ENCODE measurements at places on chromosomes 4 and X.

GRCh38 chr4:38385093-38386004, 278.6 kb upstream of the KLF3 start:
- peaks cover 22% of the 10 kb centered on the region for H3K4me1 ChIP-seq
- DNase-seq, result no peak
- H3K36me3 ChIP-seq, result no peaks in the 10 kb centered on the region
- H3K27me3 ChIP-seq, result no peaks in the 10 kb centered on the region

GRCh38 chrX:56233682-56234081, 1.5 kb downstream of the KLF8 start:
- H3K36me3 ChIP-seq, result no peaks in the 10 kb centered on the region
- peak; percentile 66 for DNase-seq
- no peaks in the 10 kb centered on the region for H3K27me3 ChIP-seq
- H3K27ac ChIP-seq, result peak overlapping the region; percentile 80

GRCh38 chr4:33628296-33628695, 2616.0 kb downstream of the ARAP2 start:
- H3K4me1 ChIP-seq, result no peaks in the 10 kb centered on the region
- no peaks in the 10 kb centered on the region for H3K27me3 ChIP-seq
- H3K36me3 ChIP-seq, result no peaks in the 10 kb centered on the region
- H3K27ac ChIP-seq, result no peak overlapping the region
- no peak overlapping the region for H3K4me3 ChIP-seq

DNA sequence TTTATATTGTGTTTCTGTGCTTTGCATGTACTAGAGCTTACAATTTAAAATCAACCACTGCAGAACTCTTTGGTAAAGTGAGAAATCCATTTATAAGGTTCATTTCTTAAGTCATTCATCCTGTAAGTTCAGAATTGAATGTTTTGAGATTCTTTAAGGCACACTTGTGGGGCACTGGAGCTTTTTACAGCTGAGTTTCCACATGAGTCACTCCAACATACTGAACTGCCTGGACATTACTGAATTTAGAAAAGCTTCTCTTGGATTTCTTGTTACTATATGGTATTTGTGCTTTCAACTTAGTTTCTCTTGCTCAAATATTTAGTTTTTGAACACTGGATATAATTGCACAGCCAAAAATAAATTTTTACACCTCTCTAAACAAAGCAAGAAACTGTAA, 226.3 kb downstream of the PACRGL start:
- no peaks in the 10 kb centered on the region for H3K4me1 ChIP-seq
- H3K27me3 ChIP-seq, result peaks cover 2% of the 10 kb centered on the region
- no peaks in the 10 kb centered on the region for H3K36me3 ChIP-seq
- H3K4me3 ChIP-seq, result no peak overlapping the region
- DNase-seq, result no peak

DNA sequence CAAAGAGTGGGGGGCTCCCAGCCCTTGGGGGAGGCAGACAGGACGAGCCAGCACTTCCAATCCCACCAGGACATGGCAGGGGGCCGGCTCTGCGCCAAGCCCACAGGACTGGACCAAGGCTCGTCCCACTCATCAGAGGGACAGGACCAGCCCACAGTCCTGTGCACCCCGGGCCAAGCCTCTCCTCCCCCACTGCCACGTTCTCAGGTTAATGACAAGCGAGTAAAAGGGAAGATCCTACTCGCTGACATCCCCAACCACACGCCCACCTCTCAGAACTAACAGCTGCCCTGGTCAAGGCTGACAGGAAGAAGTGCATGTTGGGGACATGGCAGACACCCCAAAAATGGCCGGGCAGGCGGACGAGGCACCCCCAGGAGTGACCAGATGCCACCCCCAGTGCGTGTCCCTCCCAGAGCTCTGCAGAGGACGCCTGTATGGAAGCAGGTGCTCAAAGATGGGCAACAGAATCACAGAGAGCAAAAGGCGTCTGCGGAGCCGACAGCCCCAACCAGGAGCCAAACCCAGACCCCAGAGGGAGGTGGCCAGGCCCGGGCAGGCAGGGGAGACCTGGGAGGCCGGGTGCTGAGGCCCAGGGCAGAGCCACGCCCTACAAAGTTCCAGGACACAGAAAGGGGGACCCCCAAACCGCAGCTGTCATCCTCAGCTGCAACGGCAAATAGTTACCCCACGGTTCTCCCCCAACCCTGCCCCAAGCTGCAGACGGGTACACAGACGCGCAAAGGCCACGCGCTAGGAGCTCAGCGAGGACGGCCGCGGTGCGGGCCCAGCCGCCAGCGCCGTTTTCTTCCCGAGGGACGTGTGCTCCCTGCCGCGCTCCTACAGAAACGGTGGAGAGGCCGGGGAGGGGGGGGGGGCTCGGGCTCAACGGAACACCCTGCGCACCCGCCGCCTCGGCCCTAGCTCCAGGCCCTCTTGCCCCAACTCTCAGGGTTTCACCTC, 1.7 kb downstream of the CTBP1 start:
- no peaks in the 10 kb centered on the region for H3K27me3 ChIP-seq
- DNase-seq, result peak; percentile 30
- peak overlapping the region; percentile 87 for H3K4me3 ChIP-seq
- H3K27ac ChIP-seq, result peak overlapping the region; percentile 96
- H3K36me3 ChIP-seq, result no peaks in the 10 kb centered on the region
- H3K4me1 ChIP-seq, result peaks cover 44% of the 10 kb centered on the region

DNA sequence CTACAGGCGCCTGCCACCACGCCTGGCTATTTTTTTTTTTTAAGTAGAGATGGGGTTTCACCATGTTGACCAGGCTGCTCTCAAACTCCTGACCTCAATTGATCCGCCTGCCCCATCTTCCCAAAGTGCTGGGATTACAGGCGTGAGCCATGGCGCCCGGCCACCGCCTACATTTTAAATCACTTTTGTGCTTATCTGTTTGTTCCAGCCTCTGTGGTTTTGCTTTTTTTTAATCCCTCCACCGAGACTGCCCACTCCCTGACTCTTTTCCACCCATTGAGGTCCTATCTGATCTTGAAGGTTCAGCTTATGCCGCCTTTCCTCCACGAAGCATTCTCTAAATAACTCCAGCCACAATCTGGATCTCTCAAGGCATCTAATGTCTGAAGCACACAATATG, 73.5 kb downstream of the CHRDL1 start:
- no peaks in the 10 kb centered on the region for H3K4me1 ChIP-seq
- no peak for DNase-seq
- H3K36me3 ChIP-seq, result no peaks in the 10 kb centered on the region
- H3K27ac ChIP-seq, result no peak overlapping the region

- H3K4me3 ChIP-seq, result no peak overlapping the region
- no peak overlapping the region for H3K27ac ChIP-seq
- H3K4me1 ChIP-seq, result no peaks in the 10 kb centered on the region
- no peaks in the 10 kb centered on the region for H3K27me3 ChIP-seq
- DNase-seq, result no peak
These were observed 52.9 kb downstream of the NSG1 start for GRCh38 chr4:4439782-4440181.
